ENCODE measurements at places on chromosomes 11 and 22.

DNA sequence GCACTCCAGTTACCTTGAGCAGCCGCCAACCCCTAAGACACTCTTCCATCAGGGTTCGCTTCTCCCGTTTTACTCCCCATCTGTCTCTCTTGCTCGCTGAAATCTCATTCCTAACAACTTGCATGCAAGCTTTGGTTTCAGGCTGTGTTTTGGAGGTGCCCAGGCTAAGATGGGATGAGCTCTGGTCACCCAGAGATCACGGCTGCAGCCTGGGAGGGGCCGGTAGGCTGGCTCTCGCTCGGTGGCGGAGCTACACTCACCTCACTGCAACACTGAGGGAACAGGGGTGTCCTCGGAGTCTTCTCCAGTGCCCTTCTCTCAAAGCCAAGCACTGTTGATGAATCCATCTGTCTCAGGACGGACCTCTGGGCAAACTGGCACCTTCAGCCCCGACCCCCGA lies 197.5 kb downstream of the BARX2 start:
- no peaks in the 10 kb centered on the region for H3K27me3 ChIP-seq
- H3K36me3 ChIP-seq: no peaks in the 10 kb centered on the region
- no peak overlapping the region for H3K4me3 ChIP-seq

GRCh38 chr22:27215871-27216270 lies 558.5 kb downstream of the MIAT start:
- H3K36me3 ChIP-seq: no peaks in the 10 kb centered on the region
- no peak for DNase-seq
- H3K27ac ChIP-seq: no peak overlapping the region
- no peaks in the 10 kb centered on the region for H3K27me3 ChIP-seq
- peaks cover 17% of the 10 kb centered on the region for H3K4me1 ChIP-seq

DNA sequence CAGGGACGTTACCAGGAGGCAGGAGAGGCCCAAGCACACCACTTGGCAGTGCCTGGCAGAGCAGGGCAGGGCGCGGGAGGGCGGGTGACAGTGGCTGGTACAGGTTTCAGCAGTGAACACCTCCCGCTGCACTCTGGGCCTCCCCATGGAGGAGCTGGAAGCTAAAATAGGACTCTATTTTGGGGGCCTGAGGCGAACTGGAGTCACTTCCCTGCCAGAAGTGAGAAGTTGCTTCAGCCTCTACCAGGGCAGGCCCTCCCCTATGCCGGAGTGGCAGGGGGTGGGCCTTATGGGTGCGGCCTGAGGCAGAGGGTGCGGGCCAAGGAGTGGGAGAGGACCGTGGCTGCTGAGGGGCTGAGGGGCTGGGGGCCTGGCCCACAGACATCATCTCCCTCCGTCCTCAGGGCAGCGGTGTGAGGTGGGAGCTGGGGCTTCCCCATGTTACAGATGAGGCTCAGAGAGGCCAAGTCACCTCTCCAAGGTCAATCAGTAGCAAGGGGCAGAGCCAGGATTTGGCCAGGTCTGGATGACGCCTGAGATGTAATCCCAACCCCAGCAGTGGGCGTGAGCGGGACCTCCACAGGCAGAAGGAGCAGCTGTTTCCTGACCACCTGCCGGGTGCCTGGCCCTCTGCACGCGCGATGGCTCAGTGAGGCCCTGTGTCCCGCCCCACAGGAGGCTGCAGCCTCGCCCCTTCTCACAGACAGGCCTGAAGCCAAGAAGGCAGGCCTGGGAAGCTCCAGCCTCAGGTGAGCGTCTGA lies 39.3 kb downstream of the KCNJ4 start:
- DNase-seq: no peak
- no peaks in the 10 kb centered on the region for H3K27me3 ChIP-seq
- H3K27ac ChIP-seq: no peak overlapping the region
- no peaks in the 10 kb centered on the region for H3K36me3 ChIP-seq
- H3K4me1 ChIP-seq: peaks cover 27% of the 10 kb centered on the region
- no peak overlapping the region for H3K4me3 ChIP-seq

DNA sequence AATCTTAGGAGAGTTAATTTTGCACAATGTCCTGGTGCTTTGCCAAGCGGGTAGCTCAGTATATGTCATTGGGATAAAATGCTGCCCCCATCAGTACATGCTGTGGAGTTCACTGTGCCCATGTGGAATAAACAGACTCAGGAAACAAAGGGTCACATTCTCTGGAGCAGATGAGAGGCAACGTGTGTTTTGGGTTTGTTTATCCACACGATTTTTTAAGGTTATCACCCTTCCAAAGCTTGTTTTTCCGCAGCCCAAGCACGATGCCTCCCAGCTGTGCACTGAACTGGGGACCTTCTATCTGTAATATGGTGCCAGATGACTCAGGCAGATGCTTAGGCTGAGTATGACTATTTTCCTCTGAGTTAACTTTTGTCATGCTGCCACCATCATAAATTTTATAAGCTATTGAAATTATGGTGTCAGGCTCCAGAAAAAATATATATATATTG lies 6.5 kb downstream of the OR4D6 start:
- H3K27ac ChIP-seq: no peak overlapping the region
- DNase-seq: no peak
- H3K36me3 ChIP-seq: no peaks in the 10 kb centered on the region
- no peaks in the 10 kb centered on the region for H3K4me1 ChIP-seq
- no peak overlapping the region for H3K4me3 ChIP-seq

DNA sequence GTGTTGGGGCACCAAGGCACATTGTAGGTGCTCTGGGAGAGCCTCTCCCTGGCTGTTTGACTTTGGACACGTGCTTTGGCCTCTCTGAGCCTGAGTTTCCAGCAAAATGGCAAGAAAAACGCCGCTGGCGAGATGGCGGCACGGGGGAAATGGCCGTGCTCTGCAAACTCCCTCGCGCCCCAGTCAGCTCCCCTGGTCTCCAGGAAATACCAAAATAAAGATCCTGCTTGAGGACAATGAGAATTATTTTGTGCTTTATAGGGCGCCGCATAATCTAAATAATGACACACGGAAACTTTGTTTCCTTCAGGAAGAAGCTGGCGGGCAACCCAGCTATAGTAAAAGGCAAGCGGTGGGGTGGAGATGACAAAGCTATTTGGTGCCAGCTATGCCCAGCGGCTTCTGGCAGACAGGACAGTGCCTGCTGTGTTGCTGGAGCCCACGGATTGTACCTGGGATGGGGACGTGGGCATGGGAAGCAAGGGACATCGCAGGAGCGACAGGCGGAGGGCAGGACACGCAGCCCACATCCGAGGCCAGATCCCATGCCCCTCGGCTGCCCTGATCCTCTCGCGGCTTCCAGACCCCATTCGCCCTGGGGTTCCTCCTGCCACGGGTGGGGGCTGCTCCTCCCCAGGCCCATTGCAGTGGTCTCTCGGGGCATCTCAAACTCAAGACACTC lies 26.3 kb upstream of the RFPL3 start:
- peaks cover 5% of the 10 kb centered on the region for H3K4me1 ChIP-seq
- H3K36me3 ChIP-seq: no peaks in the 10 kb centered on the region
- no peak overlapping the region for H3K4me3 ChIP-seq
- H3K27ac ChIP-seq: no peak overlapping the region

GRCh38 chr11:21631991-21632390 lies 560.9 kb upstream of the ANO5 start:
- no peaks in the 10 kb centered on the region for H3K27me3 ChIP-seq
- no peak for DNase-seq
- peaks cover 12% of the 10 kb centered on the region for H3K4me1 ChIP-seq
- H3K4me3 ChIP-seq: no peak overlapping the region

DNA sequence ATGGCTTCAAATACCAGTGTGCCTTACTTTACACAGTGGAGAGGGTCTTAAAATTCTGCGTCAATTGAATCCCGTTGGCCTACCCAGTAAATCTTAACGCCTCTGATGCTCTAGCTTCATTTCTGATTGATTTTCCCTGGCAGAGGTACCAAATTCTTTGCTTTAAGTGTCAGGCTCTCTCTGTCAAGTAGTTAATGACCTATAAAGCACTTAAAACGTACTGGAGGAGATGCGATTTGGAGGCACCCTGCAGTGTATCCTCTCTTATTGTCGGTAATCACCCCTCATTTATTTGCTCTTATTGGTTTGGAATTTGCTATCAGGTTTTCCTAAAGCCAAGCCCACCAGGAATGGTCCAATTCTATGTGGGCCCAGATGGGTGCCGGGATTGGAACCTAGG lies 59.2 kb downstream of the NFAM1 start:
- H3K4me3 ChIP-seq: no peak overlapping the region
- H3K36me3 ChIP-seq: no peaks in the 10 kb centered on the region
- no peak for DNase-seq
- H3K27ac ChIP-seq: no peak overlapping the region
- H3K27me3 ChIP-seq: no peaks in the 10 kb centered on the region
- H3K4me1 ChIP-seq: peaks cover 20% of the 10 kb centered on the region

- H3K27me3 ChIP-seq: no peaks in the 10 kb centered on the region
- H3K36me3 ChIP-seq: peaks cover 2% of the 10 kb centered on the region
- peak overlapping the region; percentile 68 for H3K27ac ChIP-seq
- DNase-seq: no peak
- H3K4me3 ChIP-seq: no peak overlapping the region
- H3K4me1 ChIP-seq: peaks cover 11% of the 10 kb centered on the region
Measured at GRCh38 chr11:4071914-4072313, 22.7 kb upstream of the RRM1 start.

DNA sequence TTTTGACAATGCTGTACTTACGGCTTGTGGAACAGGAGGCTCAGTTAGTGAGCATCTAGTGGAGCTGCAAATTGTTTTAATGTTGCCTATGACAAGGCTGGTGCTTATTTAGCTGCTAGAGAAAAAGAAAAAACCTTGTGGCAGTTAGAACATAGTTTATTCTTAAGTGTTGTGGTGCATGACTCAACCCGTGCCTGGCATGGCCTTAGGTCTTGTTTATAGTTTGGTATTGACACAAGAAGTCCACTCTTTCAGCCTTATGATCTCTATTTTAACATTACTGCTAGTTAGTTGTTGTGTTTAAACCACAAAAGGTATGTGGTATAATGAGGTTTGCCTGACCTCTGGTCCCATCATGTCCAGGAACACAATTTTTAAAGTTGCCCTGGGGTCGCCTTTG lies 744.6 kb downstream of the FAM181B start:
- H3K36me3 ChIP-seq: no peaks in the 10 kb centered on the region
- no peak for DNase-seq
- H3K4me3 ChIP-seq: no peak overlapping the region
- no peaks in the 10 kb centered on the region for H3K4me1 ChIP-seq
- H3K27me3 ChIP-seq: no peaks in the 10 kb centered on the region

GRCh38 chr11:27228232-27228905 lies 134.6 kb downstream of the CCDC34 start:
- no peak overlapping the region for H3K4me3 ChIP-seq
- peak overlapping the region; percentile 70 for H3K27ac ChIP-seq
- no peaks in the 10 kb centered on the region for H3K36me3 ChIP-seq
- H3K4me1 ChIP-seq: peaks cover 18% of the 10 kb centered on the region

DNA sequence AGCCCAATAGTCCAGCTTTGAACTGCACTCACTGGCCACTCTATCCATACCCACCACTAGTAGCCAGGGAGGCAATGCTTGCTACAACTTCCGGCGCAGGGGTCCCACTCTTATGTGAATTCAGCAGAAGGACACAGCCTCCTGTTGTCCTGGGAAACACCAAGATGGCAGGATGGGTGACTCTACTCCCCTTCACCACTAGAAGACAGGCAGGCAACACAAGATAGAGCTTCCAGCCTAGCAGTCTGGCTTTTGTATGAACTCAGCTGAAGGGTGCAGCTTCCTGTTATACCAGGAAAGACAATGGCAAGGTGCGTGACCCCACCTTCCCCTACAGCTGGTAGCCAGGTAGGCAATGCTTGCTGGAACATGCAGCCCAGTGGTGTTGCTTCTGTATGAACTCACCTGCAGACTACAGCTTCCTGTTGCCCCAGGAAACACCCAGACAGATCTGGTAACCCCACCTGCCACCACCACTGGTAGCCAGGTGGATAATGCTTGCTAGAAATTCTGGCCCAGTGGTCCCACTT lies 205.2 kb upstream of the KIRREL3 start:
- no peaks in the 10 kb centered on the region for H3K36me3 ChIP-seq
- no peak for DNase-seq
- no peak overlapping the region for H3K4me3 ChIP-seq
- no peaks in the 10 kb centered on the region for H3K27me3 ChIP-seq
- H3K27ac ChIP-seq: no peak overlapping the region
